Hindlimb muscle (tissue), 1 donor: ENCODE measurements at places on chromosomes 7 and 10. TPM values are rescaled to one million over a fixed set of nuclear protein-coding genes. Genes with fewer than 3 reads are reported as not detected.

DNA sequence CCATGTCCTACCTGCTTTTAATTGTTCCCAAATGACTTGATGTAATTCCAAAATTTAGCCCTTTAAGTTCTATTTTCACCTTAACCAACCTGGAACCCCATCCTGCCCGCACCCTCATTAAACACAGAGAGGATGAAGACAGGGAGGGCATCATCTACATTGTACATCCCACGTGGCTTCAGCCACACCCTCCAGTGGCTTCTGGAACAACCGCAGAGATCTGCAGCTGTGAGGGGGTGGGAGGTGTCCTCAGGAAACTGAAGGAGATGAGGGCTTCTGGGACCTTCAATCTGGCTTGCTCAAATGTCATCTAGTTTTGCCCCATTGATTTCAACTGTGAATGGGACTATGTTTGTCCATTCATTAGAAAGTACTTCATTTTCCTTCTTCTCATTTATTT lies 39.0 kb downstream of the AKR1B1 start:
- DNase-seq = no peak

DNA sequence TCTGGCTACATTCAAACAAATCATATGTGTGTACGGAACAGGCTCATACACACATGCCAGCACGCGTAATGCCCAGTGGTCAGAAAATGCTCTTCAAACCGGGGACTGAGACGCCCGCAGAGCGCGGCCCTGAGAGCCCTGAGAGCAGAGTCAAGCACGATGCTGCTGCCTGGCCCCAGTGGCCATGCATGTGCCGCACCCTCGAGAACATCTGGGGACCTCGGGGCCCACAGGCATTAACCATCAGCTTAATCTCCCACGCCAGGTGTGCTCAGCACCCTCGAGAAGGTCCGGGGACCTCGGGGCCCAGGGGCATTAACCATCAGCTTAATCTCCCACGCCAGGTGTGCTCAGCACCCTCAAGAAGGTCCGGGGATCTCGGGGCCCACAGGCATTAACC lies 163.1 kb downstream of the PTPRN2 start:
- no peak for DNase-seq

GRCh38 chr10:117710181-117710798 lies 167.7 kb downstream of the EMX2 start:
- DNase-seq = no peak

DNA sequence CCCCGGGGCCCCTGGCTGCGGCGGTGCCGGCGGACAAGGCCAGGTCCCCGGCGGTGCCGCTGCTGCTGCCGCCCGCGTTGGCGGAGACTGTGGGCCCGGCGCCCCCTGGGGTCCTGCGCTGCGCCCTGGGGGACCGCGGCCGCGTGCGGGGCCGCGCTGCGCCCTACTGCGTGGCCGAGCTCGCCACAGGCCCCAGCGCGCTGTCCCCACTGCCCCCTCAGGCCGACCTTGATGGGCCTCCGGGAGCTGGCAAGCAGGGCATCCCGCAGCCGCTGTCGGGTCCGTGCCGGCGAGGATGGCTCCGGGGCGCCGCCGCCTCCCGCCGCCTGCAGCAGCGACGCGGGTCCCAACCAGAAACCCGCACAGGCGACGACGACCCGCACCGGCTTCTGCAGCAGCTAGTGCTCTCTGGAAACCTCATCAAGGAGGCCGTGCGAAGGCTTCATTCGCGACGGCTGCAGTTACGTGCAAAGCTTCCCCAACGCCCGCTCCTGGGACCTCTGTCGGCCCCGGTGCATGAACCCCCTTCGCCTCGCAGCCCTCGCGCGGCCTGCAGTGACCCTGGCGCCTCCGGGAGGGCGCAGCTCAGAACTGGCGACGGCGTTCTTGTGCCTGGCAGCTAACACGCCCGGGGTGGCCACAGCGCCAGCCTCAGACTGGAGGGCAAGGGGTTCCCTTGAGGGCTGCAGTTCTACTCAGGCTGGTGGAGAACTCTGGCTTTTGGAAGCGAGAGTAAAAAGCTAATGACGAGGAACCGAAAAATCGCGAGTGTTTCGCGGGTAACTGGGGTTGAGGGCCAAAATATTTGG lies 804 bp downstream of the FRAT1 start:
- no peak for DNase-seq

GRCh38 chr10:84177541-84178141 lies 4.0 kb downstream of the GPR15LG start:
- DNase-seq = no peak

- no peak for DNase-seq
Observed at GRCh38 chr7:148348466-148348865, 242.1 kb upstream of the C7orf33 start.

GRCh38 chr10:8102708-8103401 lies 48.4 kb downstream of the GATA3 start:
- DNase-seq = no peak

DNA sequence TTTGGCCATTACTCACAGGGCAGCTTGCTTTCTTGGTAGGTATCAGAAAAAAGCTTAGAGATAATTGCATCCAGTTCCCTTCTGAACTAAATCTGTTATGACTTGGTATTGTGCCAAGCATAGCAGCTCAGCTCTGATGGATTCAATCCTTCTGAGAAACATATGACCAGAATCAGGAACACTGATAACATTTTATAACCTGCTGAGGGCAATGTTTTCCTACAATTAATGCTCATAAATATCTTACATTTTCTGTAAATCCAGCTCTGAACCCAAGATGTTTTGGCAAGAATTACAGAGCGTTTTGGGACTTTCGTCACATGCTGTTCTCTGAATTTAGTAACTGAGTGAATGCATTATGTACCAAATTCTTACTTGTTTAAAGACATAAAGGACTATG lies 167.8 kb downstream of the KIF20B start:
- peak; percentile 50 for DNase-seq

DNA sequence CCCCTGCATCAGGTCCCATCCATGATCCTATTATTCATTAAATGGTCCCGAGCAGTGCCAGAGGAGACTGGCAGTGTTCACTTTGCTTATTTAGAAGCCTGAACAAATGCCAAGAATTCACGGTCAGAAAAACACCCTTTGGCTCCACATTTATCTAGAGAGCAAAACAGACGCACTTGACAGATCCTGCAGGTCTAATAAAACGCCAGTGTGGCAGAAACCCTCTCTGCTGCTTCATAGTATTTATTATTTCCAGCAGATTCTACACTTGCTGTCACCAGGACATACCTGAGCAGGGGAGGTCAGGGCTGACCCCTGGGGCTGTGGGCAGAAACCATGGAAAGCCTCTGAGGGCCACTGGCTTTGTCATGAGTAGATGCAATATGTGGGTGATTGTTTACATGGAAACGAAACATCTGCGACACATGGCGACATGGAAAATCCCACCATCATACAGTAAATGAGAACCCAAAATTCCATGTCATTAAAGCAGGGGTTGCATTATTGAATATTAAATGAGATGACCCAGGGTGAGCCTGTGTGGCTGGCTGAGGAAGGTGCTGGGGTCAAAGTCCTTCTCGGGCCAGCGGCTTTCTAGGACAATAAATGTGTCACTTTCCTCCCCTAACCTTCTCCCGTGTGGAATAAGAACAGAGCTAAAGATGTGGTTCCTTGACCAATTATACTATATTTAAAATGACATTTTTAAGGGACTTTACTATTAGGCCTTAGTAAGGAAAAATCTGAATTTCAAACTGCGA lies 205.9 kb upstream of the SVIL start:
- DNase-seq = no peak

DNA sequence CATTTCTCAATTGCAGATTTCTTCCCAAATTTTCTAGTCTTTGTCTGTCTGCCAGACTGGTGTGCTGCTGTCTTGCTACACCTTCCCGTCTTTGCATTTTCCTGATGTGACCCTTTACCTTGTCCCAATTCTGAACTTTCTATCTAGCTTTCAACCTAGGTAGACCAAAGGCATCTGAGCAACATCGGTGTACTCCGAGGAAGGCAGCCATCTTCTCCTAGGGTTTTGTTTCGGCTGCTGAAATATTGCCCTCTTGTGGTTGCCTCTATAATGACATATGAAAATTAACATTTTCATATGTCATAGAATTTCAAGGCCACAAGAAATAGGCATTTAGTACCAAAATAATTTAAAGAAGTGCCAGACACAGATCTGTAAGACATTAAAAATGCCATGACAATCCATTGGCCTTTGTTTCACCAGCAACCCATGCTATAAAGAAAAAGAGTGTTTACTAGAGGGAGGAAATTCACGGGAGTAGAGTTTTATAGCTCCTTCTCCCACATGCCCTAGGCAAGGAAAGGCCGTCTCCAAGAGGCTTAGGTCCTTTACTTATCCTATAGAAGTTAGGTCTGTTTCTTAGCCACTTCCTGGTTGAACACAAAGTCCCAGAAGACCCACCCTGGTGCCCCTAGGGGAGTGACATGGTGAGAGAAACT lies 23.4 kb downstream of the OR9A2 start:
- DNase-seq = no peak

GRCh38 chr7:47991741-47992311 lies 12.4 kb upstream of the HUS1 start:
- DNase-seq = peak; percentile 76

DNA sequence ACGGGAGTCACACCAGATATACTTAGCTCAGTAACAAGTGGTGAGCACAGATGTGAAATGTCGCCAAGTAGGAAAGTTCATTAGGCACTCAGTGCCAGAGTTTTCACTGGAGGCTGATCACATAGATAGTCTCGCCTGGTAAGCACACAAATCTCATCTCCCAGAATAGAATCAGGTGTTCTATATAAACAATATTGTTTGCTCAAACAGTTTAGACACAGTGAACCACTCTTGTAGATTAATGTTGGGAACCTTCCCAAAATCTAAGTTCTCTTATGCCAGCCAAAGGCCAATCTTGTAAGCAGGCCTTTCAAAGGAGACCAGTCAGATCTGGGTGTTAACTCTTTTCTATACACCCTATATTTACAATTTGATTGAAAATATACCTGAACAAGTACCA lies 716.5 kb upstream of the GRM3 start:
- no peak for DNase-seq

DNA sequence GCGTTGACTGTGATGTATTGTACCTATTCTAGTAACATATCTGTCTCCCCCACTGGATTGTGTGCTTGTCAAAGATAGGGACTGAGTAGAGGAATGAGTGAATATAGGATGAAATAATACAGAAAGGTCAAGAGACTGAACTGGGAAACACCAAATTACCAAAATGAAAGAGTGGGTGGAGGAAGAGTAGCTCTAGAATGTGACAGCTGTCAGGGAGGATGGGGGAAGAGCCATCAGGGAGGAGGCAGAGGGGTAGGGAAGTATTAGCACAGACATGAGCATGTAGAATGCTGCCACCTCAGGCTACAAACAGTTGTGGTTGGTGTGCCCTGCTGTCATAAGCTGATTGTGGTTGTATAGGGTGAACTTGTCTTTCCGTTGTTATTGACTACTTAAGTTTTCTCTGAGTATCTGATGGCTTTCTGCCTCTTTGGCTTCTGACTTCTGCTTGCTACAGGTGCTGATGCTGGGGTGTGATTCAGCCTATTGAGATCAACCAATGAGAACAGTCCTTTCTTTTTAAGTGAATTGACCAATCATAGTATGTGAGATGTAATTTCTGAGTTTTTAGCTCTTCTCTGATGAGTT lies 5.6 kb downstream of the CCSER2 start:
- no peak for DNase-seq

- peak; percentile 17 for DNase-seq
Observed at GRCh38 chr7:151566897-151567320, 47.2 kb upstream of the RHEB start.

DNA sequence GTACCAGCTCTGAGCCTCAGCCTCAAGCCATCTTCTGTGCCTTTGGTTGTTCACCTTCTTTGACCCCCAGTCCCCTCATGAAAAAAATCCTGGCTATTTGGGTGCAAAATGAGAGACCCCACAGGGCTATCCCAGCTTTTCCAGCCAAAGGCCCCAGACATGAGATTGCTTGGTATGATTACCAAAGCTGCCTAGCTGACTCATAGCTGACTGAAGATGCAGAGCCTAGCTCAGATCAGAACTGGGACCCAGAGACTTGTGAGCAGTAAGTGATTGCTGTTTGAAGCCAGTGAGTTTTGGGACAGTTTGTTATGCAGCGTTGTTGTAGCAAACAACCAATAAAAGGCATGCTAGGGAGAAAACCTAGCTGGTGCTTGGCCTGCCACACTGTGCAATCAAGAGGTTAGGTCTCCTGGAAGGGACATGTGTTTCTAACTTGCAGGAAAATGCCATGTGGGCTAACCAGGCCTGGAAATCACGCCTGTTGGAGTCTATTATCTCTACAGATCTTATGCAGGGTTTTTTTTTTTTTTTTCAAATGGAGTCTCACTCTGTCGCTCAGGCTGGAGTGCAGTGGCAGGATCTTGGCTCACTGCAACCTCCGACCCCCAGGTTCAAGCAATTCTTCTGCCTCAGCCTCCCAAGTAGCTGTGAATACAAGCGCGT lies 48.0 kb upstream of the DAGLB start:
- DNase-seq = no peak

GRCh38 chr10:71608819-71609768 lies 110.5 kb downstream of the C10orf105 start:
- peak; percentile 73 for DNase-seq

GRCh38 chr10:124713679-124714255 lies 30.4 kb downstream of the FAM53B start:
- no peak for DNase-seq

DNA sequence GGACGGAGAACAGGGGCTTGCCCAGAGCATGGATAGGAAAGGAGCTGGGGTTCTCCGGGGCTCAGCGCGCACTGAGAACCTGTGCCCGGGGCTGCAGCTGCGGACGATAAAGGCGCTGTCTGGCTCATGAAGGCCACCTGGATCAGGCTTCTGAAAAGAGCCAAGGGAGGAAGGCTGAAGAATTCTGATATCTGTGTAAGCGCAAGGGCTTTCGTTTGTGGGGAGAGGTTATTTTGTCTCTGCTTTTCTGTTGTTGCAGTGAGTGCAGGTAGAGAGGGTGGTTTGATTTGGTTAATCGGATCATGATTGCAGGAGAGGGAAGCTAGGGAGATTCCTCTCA lies 250.5 kb downstream of the NSUN6 start:
- no peak for DNase-seq

GRCh38 chr7:1724118-1724910 lies 54.2 kb downstream of the ELFN1 start:
- DNase-seq = no peak

DNA sequence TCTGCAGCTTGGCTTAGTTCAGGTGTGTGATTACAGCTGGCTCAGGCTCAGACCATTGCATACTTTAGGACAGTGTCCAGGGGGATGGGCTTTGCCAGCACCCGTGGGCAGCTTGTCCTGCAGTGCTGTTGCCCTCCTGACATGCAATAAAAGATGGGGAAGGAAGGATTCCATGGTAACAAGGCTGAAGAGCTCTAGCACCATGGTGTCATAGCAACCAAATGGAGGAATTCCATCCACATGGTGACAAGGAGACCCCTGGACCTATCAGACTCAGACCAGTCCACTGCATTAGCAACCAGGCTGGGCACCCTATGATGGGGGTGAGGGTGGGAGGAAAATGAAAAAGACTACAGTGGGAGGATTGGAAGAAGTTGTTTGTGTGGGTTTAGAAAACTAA lies 49.9 kb downstream of the SORCS3 start:
- no peak for DNase-seq

GRCh38 chr10:62852961-62853702 lies 37.0 kb upstream of the EGR2 start:
- no peak for DNase-seq

CFAP43 gene
- 0.39 TPM for polyA plus RNA-seq

FANK1 gene
- polyA plus RNA-seq = 0.56 TPM

SPOCK2 gene
- 3.6 TPM for polyA plus RNA-seq

IFIT1 gene
- polyA plus RNA-seq = 65.5 TPM

TUBAL3 gene
- not detected for polyA plus RNA-seq

AMZ1 gene
- polyA plus RNA-seq = 0.67 TPM

HOXA6 gene
- 5.6 TPM for polyA plus RNA-seq

CPXM2 gene
- polyA plus RNA-seq = 0.97 TPM

FAM3C gene
- polyA plus RNA-seq = 76.2 TPM

SFRP4 gene
- 7.8 TPM for polyA plus RNA-seq

C10orf53 gene
- not detected for polyA plus RNA-seq

SDK1 gene
- polyA plus RNA-seq = 3.6 TPM

HTR5A gene
- polyA plus RNA-seq = not detected

LIPM gene
- not detected for polyA plus RNA-seq
